ENCODE measurements at places on chromosomes 1 and 21.

GRCh38 chr1:40820251-40820797, 36.7 kb downstream of the KCNQ4 start:
- DNase-seq, result no peak

- DNase-seq, result no peak
Measured at GRCh38 chr1:154767315-154768240, 102.5 kb downstream of the KCNN3 start.

DNA sequence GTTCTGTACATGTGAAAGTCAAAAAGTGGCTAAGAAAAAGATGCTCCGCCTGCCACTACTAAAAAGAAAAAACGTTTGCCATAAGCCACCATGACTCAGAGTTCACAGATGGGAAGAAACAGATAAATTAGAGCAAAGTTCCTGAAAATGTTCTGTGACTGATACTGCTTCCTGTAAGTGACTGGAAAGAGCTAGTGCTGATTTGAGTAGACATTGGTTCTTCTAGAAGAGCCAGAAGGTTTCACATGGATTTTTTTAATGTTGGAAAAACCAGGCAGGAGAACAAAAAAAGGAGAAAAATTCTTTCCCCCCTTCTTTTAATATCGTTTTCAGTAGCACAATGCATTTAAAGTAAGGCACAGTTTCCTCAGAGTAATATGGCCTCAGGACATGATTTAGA, 221.4 kb downstream of the HLX start:
- no peak for DNase-seq

DNA sequence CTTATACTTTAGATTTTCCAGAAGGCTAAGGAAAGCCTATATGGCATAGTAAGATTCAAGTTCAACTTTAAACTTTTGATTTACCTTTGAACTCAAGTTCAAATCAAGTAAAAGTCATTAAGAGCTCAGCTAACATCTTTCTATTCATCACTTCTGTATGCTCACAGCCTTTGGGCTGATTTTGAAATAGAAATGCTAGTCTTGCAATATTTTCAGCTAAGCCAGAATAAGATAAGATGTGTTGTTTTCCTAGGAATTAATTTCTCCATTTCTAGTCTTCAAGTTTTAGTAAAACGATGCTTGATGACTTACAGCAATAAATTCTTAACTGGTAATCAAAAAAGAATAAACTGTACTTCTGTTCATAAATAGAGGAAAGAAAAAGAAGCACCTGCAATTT, 35.6 kb downstream of the ATP1B1 start:
- no peak for DNase-seq

DNA sequence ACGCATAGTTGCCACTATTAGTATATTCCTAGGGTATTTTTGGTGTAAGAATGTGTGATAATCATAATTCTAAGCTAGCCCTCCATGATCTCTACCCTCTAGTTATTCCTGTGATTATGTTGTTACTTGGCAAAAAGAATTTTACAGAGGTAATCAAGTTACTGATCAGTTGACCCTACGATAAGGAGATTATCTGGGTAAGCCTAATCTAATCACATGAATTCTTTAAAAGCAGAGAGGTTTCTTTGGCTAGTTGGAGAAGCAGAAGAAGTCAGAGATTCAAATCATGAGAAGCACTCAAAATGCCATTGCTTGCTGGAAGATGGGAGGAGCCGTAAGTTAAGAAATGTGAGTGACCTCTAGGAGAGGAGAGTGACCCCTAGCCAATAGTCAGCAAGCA, 72.7 kb downstream of the RPE65 start:
- no peak for DNase-seq
